ENCODE measurements at places on chromosomes 5 and 9.

DNA sequence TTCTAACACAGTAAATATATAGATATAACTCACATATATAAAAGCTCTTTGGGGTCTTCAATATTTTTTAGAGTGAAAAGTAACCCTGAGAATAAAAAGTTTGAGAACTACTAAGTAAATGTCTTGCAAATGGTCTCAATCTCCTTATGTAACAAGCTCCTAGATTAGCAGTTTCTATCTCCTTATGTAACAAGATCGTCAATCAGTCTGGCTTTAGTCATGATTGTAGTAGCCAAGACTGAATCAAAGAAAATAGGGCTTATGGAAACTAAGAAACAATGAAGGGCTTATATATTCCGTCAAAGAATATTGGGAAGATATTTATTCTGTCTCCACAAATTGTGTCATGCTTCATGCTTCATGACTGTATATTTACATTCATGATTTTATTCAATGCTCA lies 22.4 kb upstream of the FREM1 start:
- DNase-seq: no peak

DNA sequence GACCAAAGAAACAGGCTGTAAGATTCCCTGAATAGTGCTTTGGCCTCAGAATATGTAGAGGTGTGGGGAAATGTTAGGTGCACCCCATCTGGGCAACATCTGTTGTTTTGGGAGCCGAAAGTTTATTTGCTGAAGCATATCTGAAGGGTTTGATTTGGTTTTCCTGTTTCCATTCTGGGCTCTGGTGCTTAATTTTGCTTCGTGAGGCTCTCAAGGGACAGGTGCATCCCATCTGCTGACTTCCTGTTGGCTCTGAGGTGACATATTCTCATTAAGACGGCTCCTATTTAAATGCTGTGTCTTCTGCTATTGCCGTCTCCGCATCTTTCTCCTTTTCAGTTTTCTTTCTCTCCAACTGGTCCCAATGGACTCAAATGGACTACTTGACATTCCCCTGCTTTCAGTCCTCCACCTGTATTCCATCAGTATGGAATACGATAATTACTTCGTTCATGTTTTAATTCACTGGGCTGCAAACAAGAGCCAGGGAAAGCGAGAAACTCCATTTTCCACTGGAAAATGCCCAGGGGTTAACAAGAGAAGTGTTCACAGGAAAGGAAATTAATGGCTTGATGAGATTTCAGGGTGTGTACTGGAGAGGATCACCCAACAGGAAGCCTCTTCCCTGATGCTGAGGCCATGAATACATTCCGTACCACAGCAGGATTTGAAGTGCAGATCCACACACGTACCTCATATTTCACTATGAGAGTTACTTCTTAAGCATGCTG lies 104.0 kb downstream of the MTX3 start:
- DNase-seq: no peak

DNA sequence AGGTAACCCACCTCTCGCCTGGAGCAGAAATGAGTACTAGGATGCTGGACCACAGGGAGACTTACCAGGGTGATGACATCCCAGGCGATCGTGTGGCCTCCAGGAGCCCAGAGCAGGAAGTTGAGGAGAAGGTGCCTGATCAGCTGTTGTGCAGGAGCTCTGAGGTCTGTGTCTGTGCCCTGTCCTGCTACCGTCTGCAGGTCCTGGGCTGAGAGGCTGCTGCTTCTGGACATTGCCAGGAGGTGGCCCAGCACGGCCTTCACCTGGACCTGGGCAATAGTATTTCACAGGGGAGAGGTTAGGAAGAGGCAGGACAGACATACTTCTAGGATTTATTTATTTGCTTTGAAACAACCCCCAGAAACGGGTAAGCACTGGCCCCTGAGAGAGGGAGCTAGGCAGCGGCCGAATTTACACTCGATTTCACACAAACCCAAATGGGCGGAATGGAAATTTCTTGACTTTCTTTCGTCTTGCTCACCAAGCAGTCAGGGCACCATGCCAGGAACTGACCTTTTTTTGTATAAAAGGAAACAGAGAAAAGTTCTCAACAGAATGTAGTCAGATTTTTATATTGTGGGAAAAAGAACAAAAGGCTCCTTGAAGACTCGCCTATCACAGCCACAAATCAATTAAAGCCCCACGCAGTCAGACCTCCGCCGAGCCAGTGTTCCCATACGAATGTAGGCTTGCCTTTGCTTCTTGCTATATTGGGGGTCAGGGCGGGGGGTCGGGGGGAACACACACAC lies 210.3 kb downstream of the FANCC start:
- no peak for DNase-seq

DNA sequence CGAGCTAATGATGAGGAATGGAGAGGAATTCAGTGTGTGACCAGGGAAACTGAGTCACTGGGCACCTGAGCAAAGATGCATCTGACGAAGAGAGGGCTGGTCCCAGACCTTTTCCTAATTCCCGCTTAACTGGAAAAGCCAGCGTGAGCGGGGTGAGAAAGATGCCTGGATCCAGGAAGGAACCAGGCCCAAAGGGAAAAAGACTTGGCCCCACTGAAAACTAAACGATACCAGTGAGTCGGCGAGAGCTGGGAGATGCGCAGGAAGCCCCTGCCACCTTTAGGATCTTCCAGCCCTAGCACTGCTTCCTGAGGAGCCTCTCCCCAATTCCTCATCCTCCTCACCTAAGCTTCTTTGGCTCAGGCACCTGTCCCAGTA lies 499 bp upstream of the FCHSD1 start:
- DNase-seq: peak; percentile 49

- DNase-seq: no peak
Measured at GRCh38 chr5:37721447-37721871, 118.4 kb downstream of the GDNF start.

DNA sequence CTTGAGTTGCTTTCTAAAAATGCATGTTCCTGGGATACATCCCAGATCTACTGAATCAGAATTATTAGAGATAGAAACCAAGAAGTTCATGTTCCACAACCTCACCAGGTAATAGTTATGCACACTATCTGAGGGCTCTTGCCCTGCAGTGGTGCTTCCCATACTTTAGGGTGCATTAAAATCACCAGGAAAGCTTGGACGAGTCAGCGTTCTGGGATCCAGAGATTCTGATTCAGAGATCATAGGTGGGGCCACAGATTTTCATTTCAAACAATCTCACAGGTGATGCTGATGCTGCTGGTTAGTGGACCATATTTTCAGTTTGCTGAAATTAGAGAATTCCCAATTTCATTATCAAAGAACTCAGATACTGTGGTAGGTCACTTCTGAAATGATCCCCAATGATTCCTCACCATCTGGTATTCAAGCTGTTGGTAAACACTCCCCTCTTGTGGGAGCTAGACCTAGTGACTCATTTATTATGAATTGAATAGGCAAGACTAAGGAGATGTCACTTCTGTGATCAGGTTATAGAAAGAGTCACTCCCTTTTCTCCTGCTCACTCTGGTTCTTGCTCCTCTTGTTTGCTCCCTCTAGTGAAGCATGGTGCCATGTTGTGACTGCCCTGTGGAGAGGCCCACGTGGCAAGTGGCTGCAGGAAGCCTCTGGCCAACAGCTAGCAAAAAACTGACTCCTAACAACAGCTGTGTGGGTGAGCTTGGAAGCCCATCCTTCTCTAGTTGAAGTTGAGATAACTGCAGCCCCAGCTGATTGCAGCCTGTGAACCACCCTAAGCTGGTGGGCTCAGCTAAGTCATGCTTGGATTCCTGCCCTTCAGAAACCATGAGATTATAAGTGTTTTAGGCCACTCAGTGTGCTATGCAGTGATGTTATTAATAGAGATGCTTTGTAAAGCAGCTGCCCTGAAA lies 59.8 kb downstream of the SH3TC2 start:
- DNase-seq: peak; percentile 75

DNA sequence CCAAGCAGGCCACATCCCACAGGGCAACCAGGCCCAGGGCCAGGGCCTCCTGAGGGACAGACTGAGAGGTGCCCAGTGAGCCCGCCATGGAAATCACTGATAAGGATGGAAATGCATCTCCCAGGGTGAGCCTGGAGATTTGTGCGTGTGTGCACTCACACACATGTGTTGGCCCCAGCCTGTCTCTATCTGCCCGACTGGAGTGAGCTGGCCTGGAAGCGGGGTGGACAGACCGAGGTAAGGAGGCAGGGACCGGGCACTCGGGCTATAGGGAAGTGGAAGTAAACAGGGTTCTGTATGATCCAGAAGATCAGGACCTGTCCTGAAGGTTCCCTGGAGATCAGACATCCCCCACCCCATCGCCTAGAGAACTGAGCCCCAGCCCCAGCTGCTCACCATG lies 17.4 kb downstream of the GFI1B start:
- DNase-seq: no peak

DNA sequence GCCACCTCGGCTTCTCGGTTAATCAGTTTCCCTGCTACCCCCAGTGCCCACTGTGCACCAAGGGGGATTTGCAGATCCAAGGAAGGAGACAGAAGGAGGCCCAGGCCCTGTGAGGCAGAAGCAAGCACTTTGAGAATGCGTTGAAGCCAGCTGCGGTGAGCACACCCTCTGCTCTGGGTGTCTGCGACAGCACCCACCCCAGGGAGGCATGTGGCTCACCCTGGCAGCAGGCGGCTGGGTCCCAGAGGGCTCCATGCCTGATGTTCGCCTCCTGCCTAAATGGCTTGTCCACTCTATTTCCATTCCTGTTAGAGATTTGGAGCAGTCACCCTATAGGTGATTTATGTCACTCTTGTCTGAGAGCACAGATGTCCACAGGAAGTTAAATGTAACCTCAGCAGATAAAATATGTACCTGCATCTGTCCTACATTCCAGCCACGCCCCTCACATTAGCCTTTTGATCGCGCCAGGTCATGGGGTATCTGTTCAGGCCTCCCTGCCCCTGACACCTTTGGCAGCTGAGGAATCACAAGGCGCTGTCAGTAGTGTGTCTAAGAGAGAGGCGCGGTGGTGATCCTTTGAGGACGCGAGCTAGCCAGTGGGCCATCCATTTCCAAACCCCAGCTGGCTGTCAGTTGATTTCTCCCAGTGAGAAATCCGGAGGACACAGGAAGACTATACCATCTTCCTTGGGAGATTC lies 28.1 kb downstream of the PTGES2 start:
- peak; percentile 32 for DNase-seq

DNA sequence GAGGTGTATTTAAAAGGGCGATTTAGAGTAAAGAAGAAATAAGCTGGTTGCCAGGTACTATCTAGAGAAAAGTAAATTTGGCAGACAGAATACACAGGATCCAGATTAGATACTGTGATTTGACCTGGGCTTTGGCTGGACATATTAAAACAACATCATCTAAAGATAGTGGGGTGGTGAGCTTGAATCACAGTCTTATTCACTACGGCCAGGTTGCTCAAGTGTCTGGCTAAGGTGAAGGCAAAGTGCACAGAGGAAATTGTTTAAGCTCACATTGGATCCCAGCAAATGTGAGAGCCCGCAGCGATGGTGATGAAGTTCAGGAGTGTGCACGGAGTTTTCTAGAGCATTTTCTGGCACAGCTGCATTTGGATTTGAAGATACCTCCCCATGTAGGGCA lies 398.2 kb upstream of the MEF2C start:
- DNase-seq: no peak

- DNase-seq: peak; percentile 93
Measured at GRCh38 chr5:81768935-81769452, 18.1 kb upstream of the SSBP2 start.

DNA sequence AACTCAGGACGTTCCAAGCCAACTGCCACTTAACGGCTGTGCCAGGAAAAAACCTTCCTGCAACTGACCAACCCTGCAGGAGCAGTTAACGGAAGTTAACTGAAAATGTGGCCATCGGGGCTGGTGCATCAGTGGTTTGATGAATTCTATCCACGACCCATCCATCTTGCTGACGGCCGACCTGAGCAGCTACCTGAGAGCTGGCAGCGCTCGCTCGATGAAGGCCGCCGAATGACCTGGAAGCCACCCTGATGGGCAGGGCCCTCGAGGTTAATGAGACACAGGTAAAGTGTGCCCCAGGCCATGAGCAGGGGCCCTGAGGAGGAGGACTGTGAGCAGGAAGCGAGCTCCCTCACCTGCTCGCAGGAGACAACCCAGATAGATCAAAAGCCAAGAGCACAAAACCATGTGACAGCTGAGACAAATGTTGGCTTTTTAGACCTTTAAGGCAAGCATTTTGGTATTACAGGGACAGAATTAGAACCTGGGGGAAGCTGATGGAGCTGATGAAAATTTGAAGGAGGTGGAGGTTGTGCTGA lies 35.3 kb upstream of the FLT4 start:
- DNase-seq: no peak

DNA sequence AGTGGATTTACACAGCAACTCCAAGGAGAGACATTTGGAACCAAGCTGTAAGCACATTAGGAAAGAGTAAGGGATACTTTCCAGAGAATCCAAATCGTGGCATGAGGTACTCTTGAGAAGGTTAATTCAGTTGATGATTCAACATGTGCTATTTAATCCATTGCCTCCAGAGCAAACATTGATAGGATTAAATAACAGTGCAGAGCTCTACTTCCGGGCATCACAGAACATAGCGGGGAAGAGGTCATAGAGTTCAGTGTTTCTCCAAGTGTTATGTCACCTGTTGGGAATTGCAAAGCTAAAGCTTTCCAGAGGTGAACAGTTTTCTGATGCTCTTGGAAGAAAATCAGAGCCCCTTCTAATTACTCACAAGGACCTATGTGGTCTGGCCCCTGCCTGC lies 127.5 kb downstream of the PPP2R2B start:
- peak; percentile 5 for DNase-seq

DNA sequence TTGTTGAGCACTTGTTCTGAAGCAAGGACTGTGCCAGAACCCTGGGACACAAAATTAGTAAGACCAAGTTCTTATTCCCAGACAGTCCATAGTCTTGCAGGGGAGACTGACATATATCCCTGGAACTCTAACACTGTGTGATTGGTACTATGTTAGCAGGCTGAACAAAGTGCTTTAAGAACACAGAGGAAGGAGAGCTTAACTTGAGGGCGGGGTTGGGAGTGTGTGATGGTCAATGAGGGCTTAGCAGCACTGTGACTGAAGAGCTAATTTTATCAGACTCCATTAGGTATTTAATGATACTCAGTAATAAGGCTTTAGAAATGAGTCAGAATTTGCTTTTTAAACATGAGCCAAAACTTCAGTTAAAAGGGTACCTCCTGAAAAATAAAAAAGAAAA lies 14.9 kb upstream of the SPATA24 start:
- no peak for DNase-seq

GRCh38 chr9:134173127-134174072 lies 9.0 kb upstream of the RNU6ATAC start:
- DNase-seq: no peak

- DNase-seq: peak; percentile 35
Measured at GRCh38 chr5:102561894-102562760, 63.3 kb upstream of the SLCO6A1 start.

GRCh38 chr9:20041697-20042081 lies 252.9 kb upstream of the SLC24A2 start:
- no peak for DNase-seq
